ENCODE measurements at places on chromosomes 4 and X.

DNA sequence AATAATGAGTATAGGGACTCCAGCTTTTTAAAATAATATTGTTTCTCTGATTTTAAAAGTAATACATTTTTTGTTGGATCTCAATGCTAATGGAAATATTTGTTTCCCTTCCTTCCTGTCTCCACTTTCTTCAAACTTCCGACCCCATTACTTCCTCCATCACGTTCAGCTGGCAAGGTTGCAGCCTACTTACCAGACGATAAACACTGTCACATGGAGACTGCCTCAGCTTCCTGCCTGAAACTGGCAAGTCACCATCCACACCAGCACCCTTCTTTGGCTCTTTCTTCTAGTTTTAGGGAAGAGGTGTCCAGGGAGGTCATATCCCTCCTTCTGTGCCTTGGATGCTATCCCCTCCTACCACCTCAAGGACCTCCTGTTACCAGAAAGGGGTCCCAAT lies 3.4 kb upstream of the INTU start:
- DNase-seq = no peak

- DNase-seq = no peak
Measured at GRCh38 chrX:31706466-31706865, 634.6 kb upstream of the FTHL17 start.

DNA sequence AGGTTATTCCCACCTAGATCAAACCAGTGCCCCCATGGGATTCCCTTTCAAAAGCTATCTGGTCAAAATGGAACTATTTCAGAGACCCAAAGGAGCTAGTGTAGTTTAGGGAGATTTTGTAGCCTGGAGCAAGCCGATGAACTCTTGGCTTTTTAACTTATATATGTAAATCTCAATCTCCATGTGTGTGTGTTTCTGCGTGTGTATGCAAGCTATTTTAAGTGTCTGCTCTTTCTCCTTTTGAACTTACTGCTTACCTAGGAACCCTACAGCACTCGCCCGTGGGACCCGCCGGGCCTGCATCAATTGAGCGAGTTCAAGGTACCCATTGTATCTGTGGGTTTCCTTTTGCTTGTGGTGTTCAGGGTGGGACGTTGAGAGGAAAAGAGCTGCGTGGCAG lies 10.4 kb downstream of the CSTF2 start:
- DNase-seq = no peak

GRCh38 chr4:6191448-6192130 lies 8.8 kb downstream of the JAKMIP1 start:
- DNase-seq = no peak

DNA sequence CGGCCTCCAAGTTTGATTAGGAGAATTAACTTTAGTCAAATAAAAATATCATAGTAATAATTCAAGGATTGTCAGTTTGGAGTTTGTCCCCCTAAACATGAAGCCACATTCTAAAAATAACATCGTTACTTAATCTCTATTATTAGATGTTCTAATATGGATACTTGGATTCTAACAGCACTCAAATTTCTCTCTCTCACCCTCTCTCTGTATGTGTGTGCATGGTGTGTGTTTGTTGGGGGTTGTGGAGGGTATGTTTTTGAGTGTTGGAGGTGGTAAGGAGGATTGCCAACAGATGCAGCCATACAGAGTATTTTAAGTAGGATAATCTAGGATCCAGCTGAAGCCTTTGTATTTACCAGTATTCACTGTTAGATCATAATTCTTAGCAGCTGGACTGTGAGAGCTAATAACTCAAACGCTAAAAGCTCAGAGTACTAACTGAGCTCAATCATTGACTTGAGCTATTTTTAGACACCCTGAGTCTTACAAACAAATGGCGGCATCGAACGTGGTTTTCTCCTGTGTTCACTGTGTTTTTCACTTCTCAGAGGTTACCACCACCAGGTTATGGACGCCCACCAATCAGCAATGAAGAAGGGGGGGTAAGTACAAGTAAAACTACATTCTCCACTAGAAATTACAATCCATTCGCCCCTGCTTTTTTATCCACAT lies 8.8 kb downstream of the ENAM start:
- DNase-seq = no peak
